Gastroesophageal sphincter (tissue), 4 donors: ENCODE measurements at places on chromosomes 16 and 17. TPM values are rescaled to one million over a fixed set of nuclear protein-coding genes. Genes with fewer than 3 reads are reported as not detected.
A peak's percentile ranks its signal among the peaks of the same experiment; 100 is the strongest.

KCTD2 gene
- total RNA-seq: 27.1 TPM

NME4 gene
- total RNA-seq: 144 TPM

GRCh38 chr16:73025856-73026210, 22.1 kb downstream of the ZFHX3 start:
- peak; percentile 36 for ATAC-seq

GRCh38 chr16:55839115-55839514, 6.2 kb upstream of the CES1 start:
- ATAC-seq: peak; percentile 46

ATXN1L gene
- 44.3 TPM for total RNA-seq

CCL8 gene
- not detected for total RNA-seq

GRCh38 chr16:67399749-67400704, 6.7 kb upstream of the TPPP3 start:
- no peak for ATAC-seq

GRCh38 chr17:8991514-8992285, 26.2 kb upstream of the PIK3R5 start:
- peak; percentile 80 for ATAC-seq

- ATAC-seq: no peak
Measured at GRCh38 chr17:39665642-39666224, 584 bp downstream of the TCAP start.

- peak; percentile 99 for ATAC-seq
Measured at GRCh38 chr16:84795329-84796053, 24.3 kb upstream of the CRISPLD2 start.

EPN3 gene
- not detected for total RNA-seq

NECAB2 gene
- not detected for total RNA-seq

RRAD gene
- total RNA-seq: 39.9 TPM

DNA sequence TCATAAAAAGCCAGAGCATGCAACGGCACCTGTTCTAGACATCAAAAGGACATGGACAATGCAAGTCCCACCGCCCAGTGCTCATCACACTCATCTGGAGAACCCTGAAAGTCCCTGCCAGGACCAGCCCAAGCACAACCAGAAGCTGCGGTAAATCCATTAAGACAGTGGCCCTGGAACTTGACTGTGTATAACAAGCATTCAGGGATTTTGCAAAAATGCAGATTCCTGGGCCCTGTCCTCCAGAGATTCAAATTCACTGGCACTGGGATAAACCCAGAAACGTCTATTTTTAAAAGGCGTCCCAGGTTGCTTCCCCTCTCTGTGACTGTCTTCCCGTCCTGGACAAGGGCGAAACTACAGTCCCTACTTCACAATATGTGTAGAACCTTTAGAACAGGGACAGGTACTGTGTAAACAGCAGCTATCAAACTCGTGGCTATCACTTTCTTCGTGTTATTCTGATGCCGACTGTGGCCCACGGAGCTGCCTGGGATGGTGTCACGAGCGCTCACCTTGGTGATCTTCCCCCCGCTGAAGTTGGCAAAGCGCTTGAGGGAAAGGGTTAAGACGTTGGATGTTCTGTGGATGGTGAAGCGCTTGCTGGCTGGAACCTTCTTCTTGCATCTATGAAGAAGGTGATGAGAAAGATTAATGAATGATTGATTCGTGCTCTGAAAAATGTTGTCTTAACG, 22.3 kb downstream of the USP36 start:
- no peak for ATAC-seq

DNA sequence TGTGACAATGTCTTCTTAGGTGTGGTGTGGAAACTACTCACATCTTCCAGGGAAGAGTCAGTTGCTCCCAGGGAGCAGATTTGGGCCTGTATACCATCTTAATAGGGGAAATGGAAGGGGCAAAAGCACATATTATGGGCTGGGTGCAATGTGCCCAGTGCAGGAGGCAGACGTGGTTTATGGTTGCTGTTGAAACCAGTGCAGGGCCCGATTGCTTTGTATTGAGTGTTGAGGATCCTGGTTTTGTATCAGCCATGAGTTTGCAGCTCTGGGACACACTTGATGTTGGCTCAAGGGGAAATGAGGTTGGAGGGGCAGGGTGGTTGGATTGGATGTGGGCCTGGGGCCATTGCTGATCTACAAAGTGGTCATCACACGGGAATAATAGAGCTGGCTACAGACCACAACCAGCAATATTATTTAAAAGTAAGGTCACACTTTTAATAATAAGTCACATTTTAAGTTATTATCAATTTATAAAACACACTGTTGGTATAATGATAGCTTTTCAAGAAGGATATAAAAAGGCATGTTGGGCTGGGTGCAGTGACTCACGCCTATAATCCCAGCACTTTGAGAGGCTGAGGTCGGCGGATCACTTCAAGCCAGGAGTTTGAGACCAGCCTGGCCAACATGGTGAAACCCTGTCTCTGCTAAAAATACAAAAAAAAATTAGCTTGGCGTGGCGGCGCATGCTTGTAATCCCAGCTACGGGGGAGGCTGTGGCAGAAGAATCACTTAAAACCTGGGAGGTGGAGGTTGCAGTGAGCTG, 302.4 kb downstream of the SEC14L1 start:
- ATAC-seq: no peak

GRCh38 chr16:19330841-19331397, 45.4 kb downstream of the CLEC19A start:
- ATAC-seq: peak; percentile 60

OSBPL7 gene
- total RNA-seq: 4.1 TPM

- peak; percentile 37 for ATAC-seq
Measured at GRCh38 chr17:45302649-45303173, 14.1 kb downstream of the MAP3K14 start.

- no peak for ATAC-seq
Measured at GRCh38 chr17:36862116-36862920, 75.0 kb upstream of the LHX1 start.

DNA sequence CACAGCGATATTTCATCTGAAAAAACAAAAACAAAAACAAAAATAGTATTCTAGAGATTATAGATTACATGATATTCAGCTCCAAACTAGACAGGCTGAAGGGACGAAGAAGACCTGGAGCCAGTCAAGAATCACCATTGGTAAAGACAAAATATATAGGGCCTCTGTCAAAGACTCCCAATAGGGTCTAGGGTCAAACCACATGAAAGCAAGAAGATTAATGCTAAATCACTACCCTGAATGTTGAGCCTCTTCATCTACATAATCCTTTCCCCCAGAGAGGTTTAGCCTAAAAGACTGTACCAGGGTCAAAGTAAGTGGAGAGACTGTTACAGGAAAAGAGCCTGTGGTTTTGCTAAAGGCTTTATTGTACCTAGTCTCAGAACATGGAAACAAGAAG, 10.8 kb upstream of the NME1 start:
- ATAC-seq: no peak

CCL7 gene
- total RNA-seq: not detected

GRCh38 chr16:11030990-11031510, 86.7 kb downstream of the CLEC16A start:
- ATAC-seq: no peak

DNA sequence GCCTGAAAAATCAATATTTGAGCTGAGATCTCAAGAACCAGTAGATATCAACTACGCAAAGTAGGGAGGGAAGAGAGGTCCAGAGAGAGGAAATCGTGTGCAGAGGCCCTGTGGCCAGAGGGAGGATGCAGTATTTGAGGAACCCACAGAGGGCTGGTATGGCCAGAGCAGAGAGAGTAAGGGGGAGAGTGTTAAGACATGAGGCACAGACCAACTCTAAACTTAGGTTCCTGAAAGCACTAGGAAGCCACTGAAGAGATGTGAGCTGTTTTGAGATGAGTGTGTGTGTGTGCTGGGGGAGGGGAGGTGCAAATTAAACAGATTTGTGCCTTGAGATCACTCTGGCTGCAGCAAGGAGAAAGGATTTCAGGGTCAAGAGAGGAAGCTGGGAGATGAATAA, 10.9 kb downstream of the SLC13A2 start:
- no peak for ATAC-seq

DNA sequence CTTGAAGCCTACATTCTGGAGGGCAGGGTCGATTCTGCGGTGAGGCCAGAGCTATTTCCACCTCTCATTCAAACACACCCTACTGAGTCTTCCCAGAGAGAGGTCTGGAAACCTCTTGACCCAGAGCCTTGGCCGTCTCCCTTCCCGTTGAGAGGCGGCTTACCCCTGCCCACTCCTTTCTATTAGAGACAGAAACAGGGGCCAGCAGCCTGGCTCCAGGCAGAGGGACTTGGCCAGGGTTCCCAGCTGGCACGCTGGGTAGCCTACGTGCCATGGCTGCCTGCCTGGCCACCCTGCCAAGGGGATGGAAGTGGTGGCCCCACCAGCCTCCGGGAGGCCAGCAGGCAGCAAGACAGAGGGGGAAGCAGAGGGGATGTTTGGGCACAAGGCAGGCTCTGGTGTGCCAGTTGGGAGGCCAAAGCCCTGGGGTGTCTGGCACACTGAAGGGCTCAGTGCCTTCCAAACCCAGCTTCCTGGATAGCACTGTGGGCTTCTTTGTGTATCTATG, 6.0 kb downstream of the STAC2 start:
- no peak for ATAC-seq

DNA sequence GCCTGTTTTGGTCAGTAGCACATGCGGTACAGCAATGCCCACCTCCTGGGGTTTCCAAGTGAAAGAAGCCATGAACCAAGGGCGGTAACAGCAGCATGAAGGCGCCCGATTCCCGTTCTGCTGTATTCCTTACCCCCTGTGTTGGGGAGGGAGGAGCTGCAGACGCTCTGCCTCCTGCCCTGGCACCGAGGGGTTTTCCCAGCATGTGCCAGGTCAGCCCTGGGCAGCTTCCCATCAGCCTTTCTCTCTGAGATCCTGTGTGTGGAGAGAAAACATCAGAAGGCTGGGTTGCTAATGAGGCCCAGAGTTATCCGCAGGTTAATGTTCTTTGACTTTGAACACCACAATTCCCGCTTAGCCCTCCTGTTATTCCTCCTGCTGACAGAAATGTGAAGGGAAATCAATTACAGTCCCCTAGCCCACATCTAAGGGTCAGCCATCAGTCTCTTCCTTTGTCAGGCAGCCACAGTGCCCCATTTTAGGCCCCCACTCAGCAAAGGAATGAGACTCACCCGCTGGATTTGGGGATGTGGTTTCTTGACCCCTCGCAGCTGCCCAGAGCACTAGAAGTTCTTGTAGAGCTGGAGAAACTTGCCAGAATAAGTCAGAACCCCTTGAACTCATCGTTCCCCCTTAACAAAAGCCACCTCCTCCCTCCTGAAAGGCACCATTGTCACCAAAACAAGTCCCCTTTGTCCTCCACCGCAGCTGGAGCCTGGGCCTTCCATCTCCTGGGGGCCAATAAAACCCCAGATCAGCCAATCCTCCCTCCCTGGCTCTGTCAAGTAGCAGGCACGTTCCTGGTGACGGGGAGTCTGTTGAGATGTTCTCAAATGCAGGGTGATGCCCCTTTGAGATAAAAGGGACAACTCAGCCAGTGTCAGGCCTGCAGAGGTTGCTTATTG, 168.5 kb downstream of the KATNIP start:
- ATAC-seq: no peak

DNA sequence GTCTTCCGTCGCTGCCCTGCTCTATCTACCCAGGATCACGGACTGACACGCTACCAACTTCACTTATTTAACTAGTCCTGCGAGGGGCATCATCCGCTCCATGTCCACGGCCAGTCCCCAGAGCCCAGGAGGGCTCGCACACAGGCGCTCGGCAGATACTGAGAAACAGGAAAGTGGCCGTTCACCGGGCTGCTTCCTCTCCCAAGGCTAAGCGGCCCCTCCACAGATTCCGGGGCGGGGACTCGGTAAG, 388 bp downstream of the OXLD1 start:
- ATAC-seq: peak; percentile 23

PRRT2 gene
- total RNA-seq: 6.5 TPM

DNA sequence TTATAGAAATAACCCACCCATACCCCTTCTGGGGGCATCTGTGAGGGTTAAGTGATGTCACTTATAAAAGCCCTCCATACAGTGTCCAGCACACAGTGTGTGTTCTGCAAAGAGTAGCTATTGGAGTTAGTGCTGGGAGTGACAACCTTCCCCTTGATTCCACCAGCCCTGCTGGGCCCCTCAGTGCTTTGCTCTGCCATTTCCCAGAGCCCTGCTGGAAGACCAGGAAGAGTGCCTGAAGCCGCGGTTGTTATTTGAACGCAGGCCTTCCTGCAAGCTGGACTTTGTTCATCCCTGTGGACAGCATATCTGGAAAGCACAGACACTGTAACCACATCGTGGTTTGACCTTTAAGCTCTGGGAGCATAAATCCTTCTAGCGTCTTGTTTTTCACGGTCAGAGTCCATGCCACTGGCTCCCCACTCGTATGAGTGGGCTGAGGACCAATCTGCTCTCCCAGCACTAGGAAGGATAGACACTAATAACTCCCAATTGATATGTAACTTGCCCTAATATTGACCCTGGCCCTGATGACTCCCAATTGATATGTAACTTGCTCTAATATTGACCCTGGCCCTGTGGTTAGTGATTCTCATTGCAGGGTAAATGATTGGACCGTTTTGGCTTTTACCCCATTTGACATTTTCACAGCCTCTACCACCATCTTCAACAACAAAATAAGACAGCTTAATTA, 297.1 kb upstream of the MAF start:
- no peak for ATAC-seq

FAM234A gene
- total RNA-seq: 73.8 TPM

DNA sequence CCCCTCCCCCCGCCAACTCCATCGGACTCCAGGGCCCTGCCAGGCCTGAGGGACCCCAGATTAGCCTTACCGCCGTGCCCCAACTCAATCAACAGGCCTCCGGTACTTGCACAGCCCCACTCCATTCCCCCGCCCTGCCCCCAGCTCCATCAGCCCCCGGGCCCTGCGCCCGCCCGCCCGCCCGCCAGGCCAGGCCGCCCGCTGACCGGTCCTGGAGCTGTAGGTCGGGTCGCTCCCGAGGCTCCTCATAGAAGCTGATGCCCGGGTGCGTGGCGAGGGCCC, 308 bp downstream of the GTF3C1 start:
- ATAC-seq: peak; percentile 61

DNA sequence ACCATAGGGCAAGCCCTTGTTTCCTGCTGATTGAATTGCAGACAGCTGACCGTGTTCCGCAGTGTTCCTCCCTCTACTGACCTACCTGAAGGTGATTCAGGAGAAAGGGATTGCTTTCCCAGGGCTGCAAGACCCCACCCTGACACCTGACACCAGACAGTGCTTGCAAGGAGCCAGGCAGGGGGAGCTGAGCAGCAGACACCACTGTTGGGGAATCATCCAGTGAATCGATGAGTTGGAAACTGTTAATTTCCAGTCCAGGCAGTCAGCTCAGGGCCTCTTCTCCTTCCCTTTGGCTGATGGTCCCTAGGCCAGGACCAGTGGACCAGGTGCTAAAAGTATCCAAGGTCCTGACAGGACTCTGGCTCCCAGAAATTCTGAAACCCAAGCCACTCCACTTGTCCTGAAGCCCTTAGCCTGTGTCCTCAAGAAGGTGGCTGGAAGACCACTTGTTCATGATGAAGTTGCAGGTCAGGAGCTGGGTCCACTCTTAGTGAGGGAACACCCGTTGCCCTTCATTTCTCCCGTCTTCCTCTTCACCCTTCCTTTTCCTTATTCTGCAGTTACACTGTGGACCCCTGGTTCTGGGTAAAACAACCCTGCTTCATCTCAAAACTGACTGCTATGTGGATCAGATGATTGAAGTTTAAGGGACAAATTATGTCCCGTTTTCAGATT, 9.5 kb upstream of the UNK start:
- ATAC-seq: no peak

GRCh38 chr16:56551796-56552738, 12.8 kb upstream of the MT4 start:
- ATAC-seq: no peak

HCRT gene
- total RNA-seq: not detected
